Cortex of kidney (tissue), 1 donor: ENCODE measurements at places on chromosomes 1 and 21.

DNA sequence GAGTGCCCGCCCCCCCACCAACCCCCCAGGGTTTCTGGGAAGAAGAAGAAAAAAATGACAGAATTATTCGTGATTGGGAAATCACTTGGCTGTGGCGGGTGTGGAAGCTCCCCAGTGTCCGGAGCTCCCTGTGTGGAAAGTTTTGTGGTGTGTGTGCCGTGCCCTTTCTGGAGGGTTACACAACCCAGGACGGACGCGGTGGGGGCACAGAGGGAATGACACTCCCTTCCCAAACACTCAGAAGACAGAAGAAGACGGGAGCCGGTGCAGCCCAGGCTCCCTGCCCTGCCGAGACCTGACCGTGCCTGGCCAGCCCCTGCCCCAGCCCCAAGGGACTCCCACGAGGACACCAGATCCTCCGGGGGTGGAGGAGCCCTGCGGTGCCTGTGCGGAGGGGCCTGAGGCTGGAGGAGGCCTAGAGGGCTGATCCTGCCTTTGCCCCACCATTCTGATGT, 33.0 kb upstream of the ADARB1 start:
- DNase-seq = no peak

DNA sequence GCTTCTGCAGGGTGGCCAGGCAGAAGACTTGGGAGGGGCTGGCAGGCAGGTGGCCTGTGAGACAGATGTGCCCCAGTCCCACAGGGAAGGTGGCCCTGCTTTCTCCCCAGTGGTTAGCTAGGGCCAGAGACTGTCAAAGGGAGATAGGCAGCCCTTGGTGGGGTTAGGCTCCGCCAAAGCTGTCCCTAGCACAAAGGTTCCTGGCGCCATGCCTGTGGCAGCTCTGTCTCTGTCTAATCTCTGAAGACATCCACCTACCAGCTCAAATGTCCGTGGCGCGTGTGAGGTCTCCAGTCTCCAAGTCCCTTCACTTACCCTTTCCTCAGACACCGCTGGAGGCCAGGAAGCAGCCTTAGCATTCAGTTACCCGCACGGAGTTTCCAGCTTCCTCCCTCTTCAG, 17.7 kb downstream of the TCP10L start:
- no peak for DNase-seq

GRCh38 chr1:29893806-29894205, 657.5 kb downstream of the PTPRU start:
- DNase-seq = no peak

DNA sequence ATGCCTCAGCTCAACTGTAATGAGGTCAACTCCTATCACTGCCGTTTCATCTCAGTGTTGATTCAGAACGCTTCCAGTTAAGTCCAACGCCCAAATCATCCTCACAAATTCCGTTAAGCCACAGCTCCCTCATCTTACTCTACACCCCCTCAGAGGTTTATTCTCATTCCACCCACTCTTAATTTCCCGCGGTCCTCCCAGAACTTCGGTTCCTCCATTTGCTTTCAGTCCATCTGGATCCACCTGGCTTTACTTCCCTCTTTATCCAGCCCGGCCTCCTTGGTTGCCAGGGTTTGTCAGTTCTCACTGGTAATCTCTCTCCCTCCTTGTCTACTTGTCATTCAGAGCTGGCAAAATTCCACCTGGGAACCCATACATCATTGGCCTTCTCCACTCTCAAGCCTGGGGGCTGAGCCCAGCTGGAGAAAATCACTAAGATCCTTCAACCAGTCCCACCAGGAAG, 51.3 kb upstream of the RUNX1 start:
- DNase-seq = no peak

DNA sequence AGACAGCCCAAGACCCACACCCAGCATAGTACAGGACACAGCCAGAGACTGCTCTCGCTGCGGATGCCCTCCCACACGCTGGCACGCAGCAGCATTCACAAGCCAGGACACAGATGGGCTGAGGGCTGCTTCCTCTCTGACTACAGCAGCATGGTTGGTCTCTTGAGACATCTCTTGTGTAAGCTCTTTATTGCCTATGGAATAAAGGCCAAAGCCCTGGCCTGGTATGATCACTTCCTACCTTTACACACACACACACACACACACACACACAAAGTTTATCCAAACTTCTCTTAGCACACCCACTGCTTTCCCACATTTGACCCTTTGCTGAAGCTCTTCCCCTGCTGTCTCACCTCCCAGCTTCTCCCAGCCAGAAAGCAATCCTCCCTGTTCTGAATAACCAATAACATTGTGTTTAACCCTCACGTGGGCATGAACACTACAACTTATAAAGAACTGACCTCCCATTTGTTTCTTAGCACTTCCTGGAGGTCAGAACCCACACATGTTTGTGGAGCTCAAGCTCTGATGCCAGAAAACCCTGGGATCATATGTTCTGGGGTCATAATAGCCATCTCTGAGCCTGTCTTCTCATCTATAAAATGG, 1.2 kb upstream of the LUZP1 start:
- DNase-seq = no peak

GRCh38 chr1:110424699-110425611, 17.5 kb upstream of the LAMTOR5 start:
- DNase-seq = no peak

DNA sequence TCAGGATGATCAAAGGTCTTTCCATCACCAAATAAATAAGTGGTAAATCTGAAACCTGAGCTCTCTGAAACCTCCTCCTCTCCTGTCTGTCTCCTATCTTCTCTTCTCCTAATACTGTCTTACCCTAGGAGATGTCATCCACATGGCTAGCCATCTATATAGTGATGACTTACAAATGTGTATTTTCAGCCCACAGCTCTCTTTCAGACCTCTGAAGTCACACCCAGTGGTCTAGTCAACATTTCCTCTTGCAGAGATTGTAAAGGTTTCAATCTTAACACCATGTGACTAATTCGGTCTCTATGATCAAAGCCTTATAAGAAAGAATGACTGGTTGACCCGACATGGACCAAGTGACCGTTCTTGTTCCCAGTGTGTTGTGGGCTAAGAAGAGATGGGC, 63.1 kb upstream of the DPT start:
- DNase-seq = no peak

DNA sequence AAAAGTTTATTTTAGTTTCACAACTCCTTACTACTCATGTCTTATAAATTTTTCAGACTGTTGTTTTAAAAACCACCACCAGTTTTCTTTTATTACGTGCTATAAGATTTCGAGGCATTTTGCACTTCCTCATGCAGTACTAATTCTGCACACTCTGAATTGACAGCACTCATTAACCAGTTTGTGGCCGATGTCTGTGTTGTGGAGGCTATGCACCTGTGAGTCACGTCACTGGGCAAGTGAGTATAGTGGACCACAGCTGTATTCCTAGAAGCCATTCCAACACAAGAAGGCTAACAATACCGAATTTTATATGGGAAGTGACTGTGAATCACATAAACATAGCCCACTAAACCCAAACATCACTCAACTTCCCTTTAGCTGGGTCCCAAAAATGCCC, 21.0 kb upstream of the SPATA6 start:
- no peak for DNase-seq

DNA sequence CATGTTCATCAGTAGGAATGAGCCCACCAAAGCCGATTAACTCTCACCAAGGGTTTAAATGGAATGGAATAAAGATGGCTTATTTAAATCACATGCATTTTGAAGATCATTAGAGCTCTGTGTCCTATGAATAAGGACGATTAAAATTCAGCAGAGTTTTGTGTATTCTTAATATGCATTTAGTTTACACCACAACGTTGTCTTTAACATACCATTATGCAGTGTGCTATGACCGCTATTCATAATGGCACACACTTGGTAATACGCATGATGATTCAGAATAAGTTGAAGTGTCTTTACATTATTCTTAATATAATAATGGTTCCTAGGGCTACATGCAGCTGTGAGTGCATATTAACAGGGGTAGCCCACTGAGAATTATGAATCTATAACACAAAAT, 190.7 kb downstream of the PTBP2 start:
- DNase-seq = no peak

DNA sequence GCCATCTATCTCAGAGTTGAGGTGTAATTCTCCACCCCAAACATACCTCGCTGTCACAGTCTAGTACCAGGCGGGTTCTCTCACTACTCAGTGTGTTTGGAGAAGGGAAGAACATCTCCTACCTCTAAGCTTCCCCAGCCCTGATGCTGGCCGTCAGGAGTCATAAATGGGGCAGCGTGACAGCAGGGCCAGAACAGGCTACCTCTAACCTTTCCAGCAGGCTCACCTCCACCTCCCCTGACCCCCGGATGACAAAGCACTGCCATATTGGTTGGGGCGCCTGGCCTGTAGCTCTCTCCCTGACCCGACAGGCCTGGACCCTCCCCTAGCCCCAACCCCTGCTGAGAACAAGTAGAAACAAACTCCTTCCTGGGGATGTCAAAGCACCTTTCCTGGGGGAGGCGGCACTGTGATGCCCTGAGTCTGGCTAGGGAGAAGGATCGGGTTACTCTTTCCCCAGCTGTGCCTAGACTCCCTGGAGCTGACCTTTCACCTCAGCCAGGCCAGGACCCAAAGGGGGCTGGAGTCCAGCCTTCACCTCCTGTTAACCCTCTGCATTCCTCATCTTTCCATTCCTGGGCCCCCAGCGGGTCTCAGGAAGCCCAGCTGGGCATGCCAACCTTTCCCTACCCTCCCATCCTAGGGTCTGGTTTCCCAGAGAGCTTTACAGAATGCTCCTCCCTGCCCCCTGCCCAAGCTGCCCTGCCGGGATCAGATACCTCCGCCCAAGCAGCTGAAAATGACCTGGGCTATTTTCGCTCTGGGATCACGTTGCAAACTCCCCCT, 34.2 kb downstream of the AHDC1 start:
- no peak for DNase-seq

- DNase-seq = no peak
These were observed at the start of gene CD1D for GRCh38 chr1:158180741-158181576. Gene CD1D, plus strand, starts transcription at chr1:158180895. Its CDS starts 207 bp downstream, at chr1:158181102.

GRCh38 chr1:36481771-36482723, 666 bp downstream of the CSF3R start:
- no peak for DNase-seq

DNA sequence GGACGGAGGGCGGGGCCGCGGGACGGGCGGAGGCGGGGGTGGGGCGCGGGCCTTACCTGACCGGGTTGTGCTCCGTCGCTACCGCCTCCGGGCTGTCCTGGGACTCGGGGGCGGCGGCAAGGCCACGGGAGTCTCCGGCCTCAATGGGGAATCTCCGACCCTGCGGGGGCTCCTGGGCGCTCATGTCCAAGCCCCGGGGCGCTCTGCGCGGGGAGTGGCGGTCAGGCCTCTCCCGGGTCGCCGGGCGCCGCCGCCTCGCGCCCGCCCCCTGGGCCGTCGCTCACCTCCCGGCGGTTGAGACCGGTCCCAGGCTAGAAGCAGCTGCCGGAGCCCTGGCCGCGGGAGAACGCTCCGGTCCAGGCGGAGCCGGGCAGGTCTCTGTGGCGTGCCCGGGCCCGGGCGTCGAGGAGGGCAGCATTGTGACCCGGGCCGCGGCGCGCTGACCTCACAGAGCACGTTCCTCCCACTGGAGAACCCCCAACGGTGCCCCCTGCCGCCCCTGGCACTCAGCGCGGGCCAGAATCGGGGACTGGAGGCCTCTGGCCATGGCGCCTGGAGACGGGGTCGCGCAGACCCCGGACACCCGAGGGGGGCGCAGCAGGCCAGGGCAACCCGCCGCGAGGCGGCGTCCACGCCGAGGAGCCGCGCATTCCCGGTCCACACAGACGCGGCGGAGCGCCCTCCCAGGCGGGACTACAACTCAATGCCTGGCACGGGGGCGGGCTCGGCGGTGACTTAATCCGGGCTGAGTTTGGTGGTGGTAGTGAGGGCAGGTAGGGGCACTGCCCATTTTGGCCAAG, 411 bp downstream of the FAM229A start:
- DNase-seq = no peak

- no peak for DNase-seq
These were observed 125.5 kb downstream of the PGBD5 start for GRCh38 chr1:230300322-230301301.

- DNase-seq = no peak
These were observed 58.8 kb upstream of the SPATA6 start for GRCh38 chr1:48530727-48531351.

DNA sequence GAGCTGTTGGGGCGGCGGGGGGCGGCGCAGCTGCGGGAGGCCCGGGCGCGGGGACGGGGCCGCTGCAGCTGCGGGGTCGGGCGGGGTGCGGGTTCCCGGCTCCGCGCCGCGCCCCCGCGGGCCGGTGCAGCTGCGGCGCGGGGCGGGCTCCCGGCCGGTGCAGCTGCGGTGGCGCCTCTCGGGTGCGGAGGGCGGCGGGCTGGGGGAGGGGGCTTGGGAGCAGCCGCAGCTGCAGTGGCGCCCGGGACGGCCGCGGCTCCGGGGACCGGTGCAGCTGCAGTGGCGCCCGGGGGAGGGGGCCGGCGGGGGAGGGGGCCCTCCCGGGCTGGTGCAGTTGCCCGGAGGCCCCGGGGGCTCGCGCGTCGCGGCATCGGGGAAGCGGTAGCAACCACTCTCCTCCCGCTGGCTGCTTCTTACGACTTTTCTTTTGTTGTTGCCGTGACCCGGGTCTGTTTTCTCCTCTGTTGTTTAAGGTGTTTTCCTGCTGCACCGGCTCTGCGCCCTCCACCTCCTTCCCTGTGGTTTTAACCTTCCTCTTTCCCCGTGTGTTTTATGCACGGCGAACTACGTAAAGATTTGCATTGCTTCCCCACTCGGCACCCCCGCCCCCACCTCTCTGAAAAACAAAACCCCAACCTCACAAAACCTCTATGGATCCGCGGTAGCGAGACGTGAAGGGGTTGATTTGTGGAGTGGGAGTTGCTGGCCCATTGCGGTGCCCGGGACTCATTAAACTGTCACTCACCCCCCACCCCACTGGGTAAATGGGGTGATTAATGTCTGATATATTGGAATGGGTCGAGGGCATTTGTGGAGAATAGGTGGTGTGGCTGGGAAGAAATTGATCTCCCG, 1.7 kb upstream of the ZBTB18 start:
- DNase-seq = no peak

GRCh38 chr1:202952818-202953217, 5.3 kb downstream of the ADIPOR1 start:
- DNase-seq = no peak

GRCh38 chr1:93446837-93447451, 974 bp upstream of the FNBP1L start:
- no peak for DNase-seq

DNA sequence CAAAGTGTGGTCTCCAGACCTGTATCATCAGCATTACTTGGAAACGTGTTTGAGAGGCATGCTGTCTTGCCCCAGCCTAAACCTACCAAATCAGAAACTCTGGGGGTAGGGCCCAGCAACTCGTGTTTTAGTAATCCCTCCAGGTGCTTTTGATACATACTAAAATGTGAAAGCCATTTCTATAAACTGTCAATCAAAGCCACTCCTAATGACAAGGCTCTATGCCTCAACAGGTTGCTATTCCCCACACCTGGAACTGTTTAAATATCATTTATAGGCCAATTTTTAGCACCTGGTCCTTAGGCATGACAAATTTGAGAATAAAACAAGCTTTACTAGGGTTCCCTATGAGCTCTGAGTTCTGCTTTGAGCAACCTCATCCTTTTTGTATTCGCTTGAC, 158.7 kb upstream of the NR5A2 start:
- DNase-seq = no peak

- no peak for DNase-seq
These were observed 35.3 kb downstream of the ATF3 start for GRCh38 chr1:212643877-212644276.
